Keratinocyte (primary cell): ENCODE measurements at places on chromosomes 6 and 20. TPM values are rescaled to one million over a fixed set of nuclear protein-coding genes. Genes with fewer than 3 reads are reported as not detected.

DNA sequence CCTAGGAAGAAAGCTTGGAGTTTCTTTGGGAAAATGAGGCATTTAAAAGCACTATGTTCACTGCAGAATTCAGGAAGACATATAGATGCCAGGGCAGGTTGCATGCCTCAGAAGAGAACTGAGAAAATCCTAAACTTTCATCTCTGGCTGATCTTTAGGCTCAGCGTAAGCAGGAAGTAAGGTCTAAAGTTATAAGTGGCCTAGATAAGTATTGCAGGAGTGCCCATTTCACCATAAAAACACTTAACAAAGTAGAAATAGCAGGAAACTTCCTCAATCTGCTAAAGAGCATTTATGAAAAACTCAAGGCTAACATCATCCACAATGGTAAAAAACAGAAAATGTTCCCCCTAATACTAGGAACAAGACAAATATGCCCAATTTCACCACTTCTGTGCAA, 320.3 kb downstream of the BMP2 start:
- DNase-seq, result no peak

GRCh38 chr20:23910210-23910609, 30.7 kb upstream of the CST5 start:
- no peak for DNase-seq

GRCh38 chr20:35690265-35690664, 8.9 kb downstream of the NFS1 start:
- DNase-seq, result no peak

DNA sequence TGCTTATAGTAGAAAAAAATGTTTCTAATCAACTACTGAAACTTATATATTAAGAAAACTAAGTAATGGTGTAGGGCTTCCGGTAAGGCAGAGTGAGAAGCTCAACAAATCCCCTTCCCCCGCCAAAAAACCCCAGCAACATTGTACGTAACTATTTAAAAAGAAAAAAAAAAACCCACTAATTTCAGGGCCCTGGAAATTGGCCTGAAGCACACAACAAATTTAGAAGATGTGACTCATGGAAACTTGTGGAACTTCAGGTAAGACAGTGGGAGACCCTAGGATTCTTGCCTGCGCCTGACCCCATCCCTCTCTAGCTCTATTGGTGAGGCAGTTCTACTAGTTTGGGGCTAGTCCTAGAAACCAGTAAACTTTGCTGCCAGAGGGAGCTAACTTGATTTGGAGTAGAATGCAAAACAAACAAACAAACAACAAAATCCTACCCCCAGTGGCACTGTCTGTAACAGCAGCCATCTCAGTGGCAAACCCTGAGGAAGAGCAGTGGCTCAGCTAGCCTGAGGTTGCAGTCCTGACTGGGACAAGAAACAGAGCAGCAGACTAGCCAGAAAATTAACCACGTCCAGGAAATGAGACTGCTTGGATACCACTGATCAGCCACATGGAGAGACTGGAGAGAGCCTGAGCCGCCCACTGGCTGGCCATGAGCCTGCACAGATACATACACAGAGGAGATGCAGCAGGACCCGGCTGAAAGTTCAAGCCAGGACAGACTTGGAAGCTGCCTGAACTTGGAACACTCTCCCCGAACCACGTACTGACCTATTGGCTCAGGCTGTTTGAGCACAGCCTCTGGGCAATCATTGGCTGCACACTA, 135.1 kb downstream of the TBXT start:
- no peak for DNase-seq

DNA sequence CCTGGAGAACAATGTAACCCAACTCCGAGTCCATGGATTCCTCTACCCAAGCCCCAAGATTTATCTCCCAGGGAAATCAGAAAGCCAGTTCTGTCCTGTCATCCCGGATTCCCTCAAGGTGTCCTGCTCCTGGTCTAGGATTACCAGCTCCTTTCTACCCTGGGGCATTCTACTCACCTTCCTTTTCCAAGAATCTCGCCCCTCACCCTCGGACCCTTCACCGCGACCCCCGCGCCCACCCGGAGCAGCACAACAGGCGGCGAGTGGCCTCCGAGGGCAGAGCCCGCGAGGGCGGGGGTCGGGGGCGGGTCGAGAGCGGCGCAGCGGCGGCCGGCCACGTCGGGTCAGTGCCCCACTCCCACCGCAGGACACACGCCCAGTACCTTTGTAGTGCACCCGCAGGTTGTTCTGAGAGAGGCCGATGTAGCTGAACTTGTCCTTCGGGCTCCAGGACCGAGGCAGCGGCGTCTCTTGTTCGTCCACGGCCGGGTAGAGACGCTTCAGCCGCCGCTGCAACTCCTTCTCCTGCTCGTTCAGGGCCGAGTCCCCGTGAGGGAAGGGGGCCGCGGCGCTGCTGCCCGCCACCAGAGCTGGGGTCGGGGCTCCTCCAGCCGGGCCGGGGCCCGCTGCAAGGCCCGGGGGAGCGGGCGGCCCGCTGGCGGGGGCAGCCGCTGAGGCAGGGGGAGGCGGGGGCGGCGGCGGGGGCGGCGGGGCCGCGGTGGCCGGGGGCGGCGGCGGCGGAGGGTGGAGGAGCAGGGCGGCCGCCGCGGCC, 897 bp downstream of the RANBP9 start:
- DNase-seq, result no peak

- no peak for DNase-seq
Observed at GRCh38 chr20:59515013-59515905, 89.1 kb upstream of the PHACTR3 start.

GRCh38 chr6:111267764-111268333, 180.5 kb downstream of the SLC16A10 start:
- DNase-seq, result no peak

GRCh38 chr6:108163644-108164542, 1.9 kb upstream of the NR2E1 start:
- no peak for DNase-seq

- no peak for DNase-seq
Observed at GRCh38 chr6:157748839-157749571, 74.0 kb upstream of the SNX9 start.

Gene WFDC5
- polyA plus RNA-seq, result 2.4 to 11.7 TPM (median 5.1 TPM) in 3 replicates

Gene NNAT
- 0.44 to 0.95 TPM (median 0.79 TPM) in 3 replicates for polyA plus RNA-seq

Gene EDN3
- polyA plus RNA-seq, result not detected in 3 replicates

Gene OR2B6
- polyA plus RNA-seq, result not detected in 3 replicates

Gene DDRGK1
- polyA plus RNA-seq, result 31.0 to 41.5 TPM (median 32.2 TPM) in 3 replicates
